Amniotic stem cell (primary cell): ENCODE measurements at places on chromosomes 3 and 15.
A peak's percentile ranks its signal among the peaks of the same experiment; 100 is the strongest.

- no peak for DNase-seq
Measured at GRCh38 chr3:77913524-77914174, 873.8 kb downstream of the ROBO2 start.

DNA sequence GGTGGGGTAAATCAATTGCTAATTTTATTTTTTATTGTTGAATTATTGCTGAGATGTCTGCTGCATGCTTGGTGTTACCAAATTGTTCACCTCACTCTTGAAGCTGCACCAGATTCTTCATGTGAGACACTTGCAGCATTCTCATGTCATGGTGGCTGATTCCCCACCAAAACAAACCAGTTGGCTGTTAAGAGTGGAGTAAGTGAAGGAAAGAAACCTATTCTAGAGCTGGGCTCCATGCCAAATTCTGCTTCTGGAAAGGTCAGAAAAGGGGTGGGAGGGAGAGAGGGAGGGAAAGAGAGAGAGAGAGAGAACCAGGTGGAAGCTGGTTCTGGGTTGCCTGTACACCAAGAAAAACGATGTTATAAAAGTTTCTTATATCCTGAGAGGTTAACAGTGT is 317.5 kb upstream of the THRB start:
- no peak for DNase-seq

DNA sequence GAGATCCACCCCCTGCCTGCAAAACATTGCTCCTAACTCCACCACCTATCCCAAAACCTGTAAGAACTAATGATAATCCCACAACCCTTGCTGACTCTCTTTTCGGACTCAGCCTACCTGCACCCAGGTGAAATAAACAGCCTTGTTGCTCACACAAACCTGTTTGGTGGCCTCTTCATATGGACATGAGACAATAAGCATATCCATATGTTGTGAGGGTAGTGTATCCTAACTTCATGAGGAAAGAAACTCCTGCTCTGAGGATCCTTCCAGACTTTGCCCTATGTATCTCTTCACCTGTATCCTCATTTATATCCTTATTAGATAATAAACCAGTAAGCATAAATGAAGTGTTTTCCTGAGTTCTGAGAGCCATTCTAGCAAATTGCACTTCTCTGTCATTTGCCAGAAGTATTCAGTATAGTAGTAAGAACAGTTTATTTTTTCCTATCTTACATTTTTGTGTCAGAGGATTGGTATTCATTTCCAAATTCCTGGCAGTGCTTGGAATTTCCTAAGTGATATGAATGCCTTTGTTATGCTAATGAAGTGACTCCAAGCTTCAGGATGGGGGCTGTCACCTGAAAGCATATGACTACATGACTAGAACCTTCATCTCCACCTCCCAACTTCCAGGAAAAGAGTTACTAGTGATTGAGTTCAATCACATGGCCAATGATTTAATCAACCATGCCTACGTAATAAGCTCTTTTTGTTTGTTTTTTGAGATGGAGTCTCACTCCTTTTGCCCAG is 30.2 kb downstream of the TTBK2 start:
- no peak for DNase-seq

DNA sequence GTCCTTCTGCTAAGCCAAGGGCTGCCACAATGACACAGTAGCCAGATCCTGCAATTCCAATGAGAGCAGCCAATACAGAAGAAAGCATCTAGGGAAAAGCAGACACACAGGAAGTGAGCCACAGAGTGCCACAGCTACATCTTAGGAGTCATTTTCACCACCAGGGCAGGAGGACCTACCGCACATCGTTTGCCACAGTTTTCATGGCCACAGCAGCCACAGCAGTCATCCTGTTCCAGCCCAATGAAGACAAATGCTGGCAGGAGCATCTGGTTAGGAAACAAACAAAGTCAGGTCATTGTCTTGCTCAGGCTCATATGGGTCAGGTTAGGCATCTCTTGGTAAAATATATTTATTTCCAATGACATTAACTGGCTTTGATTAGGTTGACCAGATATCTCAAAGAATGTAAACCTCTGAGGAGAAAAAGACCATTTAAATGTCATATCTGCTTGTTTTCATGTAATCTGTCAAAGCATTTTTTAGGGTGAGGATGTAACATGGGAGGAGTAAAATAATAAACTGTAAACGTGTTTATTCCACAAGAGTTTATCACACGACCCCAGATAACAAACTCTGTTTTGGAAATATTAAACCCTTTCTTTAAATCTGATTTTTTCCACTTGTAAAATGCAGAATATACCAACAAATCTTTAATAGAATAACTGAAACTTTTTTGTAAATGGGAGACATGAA is 1.8 kb downstream of the TM4SF1 start:
- DNase-seq = no peak

DNA sequence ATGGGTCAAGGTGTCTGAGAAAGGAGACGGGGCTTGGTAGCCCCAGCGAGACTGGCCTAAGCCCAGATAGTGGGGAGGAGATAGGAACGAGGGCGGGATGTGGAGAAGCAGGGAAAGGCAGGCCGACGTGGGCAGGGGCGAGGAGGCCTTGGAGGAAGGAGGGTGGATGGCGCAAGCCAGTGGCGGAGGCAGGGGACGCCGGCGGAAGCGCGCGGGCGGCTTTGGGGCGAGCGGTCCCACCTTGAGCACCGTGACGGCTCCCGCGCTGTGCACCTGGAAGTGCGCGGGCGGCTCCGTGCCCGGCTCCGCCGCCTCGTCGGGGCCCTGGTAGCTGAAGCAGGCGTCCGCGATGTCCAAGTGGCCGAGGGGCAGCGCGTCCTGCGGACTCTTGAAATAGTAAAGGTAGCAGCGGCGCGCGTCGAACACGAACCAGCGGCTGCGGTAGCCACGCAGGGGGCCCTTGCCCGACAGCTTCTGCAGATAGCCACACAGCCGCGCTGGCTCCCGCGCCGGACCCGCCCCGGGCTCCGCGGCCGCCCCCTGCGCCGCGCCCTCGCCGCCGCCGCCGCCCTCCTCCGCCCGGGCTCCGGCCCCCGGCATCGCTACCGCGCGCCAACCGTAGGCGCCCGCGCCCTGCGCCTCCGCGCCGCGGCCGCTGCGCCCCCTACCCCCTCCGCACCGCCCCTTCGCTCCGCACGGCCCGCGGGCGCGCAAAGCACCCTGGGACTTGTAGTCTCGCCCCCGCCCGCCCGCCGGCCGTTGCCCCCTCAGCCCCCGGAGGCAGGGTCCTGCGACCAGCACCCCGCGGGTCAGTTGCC is at the start of gene TBC1D2B:
Gene TBC1D2B, minus strand, starts transcription at position 659 of the 818 bp plus-strand sequence. Its CDS starts 59 bp downstream, at position 600.
- no peak for DNase-seq

DNA sequence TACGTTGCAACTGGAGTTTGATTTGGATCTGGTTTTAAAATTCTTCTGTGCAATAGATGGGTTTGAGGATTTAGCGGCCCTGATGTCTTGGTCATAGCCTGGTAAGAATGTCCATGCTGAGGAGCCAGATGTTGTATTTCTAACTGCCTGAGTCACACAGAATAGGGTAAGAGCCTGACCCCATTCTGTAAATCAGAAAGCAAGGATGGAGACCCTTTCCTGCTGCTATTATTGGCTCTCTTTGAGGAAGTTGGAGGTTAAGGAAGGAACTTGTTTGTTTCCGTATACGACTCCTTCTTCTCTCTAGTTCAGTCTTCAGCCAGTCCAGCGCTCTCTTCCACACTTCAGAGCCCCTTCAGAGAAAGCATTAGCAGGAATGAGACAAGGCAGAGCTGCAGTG is 65.1 kb downstream of the HCN4 start:
- no peak for DNase-seq

DNA sequence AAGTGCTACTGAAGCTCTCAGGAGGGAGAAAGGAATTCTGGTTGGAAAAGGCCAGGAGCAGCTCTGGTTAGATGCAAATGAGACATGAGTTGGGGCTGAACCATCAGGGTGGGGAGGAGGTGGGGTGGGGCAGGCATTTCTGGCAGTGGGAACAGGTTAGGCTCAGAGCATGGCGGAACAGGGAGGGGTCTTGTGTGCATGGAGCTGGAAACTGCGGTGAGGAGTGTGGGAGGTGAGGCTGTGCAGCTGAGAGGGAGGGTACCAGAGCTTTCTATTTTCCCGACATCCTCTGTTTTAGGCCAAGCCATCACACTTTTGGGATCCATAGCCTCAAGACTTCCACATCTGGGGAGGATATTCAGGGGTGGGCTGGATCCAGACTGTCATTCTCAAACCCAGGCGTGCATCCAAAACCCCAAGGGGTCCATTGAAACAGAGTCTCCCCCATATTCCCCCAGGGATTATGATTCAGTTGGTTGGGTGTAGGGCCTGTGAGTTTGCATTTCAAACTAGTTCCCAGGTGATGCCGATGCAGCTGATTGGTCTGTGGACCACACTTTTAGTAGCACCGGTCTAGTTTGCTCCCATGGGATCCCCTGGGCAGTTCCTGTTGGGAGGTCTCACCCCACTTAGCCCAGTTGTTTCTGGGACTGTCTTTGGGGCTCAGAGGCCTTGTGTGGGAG is 100.9 kb upstream of the TLE3 start:
- no peak for DNase-seq

DNA sequence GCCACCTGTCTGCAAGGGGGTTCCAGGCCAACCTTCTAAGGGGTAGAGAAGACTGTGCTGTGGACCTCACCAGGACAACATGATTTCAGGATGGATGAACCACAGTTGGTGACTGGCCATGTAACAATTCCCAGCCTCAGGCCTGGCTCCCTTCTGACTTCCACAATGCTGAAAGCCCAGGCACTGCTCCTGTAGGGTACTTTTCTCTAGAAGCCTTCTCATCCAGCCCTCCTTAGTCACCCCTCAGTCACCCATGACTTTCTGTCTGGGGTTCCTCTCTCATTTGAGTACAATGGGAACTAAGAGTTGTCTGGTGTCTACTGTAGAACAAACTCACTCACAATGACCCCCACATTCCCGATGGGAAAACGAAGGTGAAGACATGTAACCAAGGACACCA is 8.6 kb downstream of the ALS2CL start:
- no peak for DNase-seq

GRCh38 chr15:99085413-99086326 is 19.2 kb upstream of the SYNM start:
- peak; percentile 10 for DNase-seq

DNA sequence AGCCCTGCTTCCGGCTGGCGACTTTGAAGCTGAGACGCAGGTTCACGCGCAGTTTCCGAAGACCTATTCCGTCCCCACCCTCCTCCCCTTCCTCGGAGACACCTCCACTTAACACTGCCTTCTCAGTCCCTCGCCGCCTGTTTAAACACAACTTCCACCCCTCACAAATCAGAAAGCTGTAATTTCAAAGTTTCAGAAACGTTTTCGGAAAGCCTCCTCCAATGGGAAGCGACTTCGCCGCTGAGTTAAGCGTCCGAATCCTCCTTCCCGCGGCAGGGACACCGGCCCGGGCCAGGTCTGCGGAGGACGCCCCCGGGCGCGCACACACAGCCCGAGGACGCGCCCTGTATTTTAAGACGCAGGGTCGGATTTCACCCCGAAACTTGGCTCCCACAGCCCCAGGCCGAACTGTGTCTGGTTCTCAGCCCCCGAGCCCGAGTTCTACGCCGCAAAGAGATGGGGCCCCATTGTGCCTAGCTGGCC is 559 bp upstream of the LRRN1 start:
- no peak for DNase-seq

- no peak for DNase-seq
Measured at GRCh38 chr3:17032407-17033034, 147.8 kb downstream of the PLCL2 start.

DNA sequence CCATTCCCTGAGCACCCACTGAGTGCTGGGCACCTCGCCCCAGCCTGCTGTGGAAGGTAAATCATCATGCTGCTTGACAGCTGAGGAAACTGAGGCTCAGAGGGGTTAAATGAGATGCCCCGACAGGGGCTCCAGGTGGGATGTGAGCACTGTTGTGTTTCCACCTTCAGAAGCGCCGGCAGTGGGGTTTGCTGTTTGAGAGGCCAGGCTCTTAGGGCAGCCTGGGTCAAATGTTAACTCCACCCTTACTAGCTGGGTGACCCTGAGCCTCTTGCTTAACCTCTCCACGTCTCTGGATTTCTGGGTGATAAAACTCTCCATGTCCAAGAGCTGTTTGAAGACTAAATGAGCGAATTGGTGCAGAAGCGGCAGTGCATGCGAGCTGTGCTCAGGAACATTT is 43.1 kb downstream of the FAM3D start:
- DNase-seq = no peak

DNA sequence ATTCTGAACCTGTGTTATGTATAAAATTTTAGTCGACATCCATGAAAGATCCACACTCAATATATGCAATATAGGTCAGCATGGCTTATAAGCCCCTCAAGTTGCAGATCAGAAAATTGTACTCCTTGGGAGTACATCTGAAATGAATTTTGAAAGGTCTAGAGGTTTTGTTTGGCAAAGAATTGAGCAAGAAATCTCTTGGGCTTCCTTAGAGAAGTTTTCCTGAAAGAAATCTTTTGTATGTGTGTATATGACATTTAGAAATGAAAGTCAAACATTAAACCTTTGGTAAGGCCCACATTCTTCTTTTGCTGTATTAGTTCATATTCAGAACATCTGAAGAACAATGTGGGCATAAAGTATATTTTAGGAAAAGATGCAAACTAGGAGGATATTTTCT is 1006.6 kb downstream of the NAALADL2 start:
- no peak for DNase-seq

- DNase-seq = no peak
Measured at GRCh38 chr3:47747558-47747957, 34.1 kb downstream of the SMARCC1 start.

GRCh38 chr15:101351736-101352135 is 56.7 kb upstream of the SNRPA1 start:
- DNase-seq = no peak

DNA sequence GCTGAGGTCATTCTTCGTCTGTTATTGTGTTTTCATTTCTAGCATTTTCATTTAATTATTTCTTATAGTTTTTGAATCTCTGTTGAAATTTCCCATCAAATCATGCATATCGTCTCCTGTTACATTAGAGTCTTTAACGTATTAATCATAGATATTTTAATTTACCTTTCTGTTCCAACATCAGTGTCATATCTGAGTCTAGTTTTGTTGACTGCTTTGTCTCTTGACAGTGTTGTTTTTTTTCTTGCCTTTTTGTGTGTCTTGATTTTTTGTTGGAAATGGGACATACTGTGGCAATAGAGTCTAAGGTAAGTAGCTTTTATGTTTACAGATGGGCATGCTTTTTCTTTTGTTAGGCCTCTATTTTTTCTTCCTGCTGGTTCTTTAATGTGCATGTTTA is 286.8 kb upstream of the THRB start:
- no peak for DNase-seq

DNA sequence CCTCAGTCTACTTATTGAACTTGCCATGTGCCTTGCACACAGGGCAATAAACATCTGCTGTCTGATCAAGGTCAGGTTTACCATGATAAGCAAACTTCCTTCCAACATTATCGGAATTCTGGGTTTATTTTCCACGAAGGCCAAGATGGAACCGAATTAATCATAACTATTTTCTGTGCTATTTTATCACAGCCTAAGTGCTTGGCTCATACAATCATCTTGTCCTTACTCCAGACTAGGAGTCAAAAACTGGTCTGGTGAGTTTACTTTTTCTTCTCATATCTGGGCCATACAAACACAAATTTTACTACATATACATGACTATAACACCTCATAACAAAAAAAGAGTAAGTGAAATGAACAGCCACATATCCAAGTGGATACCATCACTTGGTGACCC is 2.3 kb downstream of the FBN1 start:
- no peak for DNase-seq
